ENCODE measurements at places on chromosomes 4 and X. TPM values are rescaled to one million over a fixed set of nuclear protein-coding genes. Genes with fewer than 3 reads are reported as not detected.

SNCA gene
- total RNA-seq = 27.3 TPM

TGIF2LX gene
- not detected for total RNA-seq

PRMT9 gene
- 6.9 TPM for total RNA-seq

GRCh38 chrX:53926030-53926429 is 118.2 kb downstream of the PHF8 start:
- DNase-seq = no peak

DSPP gene
- not detected for total RNA-seq

MCF2 gene
- 0.25 TPM for total RNA-seq

NXT2 gene
- 6.9 TPM for total RNA-seq

- no peak for DNase-seq
Observed at GRCh38 chr4:175369087-175369486, 443.0 kb downstream of the GPM6A start.

KCNIP4 gene
- not detected for total RNA-seq

SLC10A7 gene
- total RNA-seq = 14.2 TPM

COQ2 gene
- total RNA-seq = 4.2 TPM

GRCh38 chr4:48255959-48256342 is 13.7 kb downstream of the TEC start:
- no peak for DNase-seq

- DNase-seq = no peak
Observed at GRCh38 chr4:36064117-36064516, 180.2 kb downstream of the ARAP2 start.

DNA sequence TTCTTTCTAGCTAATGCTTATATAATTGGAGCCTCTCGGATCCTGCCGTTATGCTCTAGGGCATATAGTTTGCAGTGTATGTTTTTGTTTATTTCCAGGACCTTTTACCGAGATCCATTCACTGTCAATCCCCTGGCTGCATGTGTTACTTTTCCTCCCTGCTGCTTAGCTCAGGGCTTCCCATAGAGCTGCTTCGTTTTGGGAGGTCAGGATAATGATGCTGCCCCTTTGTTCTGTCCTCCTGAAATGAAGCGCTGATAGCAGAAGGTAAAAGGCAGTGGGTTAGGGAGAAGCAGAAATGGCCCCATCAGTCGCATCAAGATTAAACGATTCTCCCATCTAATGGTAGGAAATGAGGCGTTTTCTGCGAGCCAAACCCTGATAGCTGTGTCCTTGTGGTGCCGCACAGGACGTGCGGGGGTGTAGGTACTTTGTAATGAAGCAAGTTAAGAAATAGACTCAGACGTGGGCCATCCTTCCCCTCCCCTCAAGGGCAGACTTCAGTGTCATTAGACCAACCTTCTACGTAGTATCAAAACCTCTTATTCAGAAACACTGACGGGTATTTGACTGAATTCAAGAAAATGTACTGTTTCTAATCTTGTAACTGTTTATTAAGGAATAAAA is 37.3 kb downstream of the AFF2 start:
- no peak for DNase-seq

- DNase-seq = no peak
Observed at GRCh38 chr4:6520051-6520636, 47.7 kb upstream of the PPP2R2C start.

CSAG3 gene
- total RNA-seq = not detected

DNA sequence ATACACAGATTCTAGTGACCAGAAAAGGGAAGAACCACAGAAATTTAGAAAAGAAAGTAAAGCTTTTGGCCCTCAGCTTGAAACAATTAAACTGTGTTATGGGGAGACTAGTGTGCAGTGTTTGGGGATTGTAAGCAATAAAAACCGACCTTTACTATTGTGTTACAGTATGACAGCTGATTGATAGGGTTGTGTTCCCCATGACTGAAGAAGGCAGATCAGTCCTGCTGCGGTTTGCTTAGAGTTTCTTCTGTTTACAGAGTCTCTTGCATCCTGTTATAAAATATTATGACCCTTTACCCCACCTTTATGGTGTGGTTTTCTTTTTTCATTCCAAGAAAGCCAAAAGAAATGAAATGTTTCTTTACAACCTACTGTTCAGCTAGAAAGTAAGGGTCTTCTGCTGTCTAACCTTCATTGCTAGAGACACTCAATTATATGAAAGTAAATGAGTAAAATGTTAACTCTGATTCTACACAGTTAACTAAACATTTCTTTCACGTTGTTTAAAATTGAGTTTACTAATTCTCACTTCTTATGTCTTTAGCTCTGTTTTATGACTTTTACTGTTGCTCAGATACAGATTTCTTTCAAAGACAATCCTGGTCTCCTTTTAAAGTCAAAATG is 18.1 kb downstream of the CHIC1 start:
- no peak for DNase-seq

DNA sequence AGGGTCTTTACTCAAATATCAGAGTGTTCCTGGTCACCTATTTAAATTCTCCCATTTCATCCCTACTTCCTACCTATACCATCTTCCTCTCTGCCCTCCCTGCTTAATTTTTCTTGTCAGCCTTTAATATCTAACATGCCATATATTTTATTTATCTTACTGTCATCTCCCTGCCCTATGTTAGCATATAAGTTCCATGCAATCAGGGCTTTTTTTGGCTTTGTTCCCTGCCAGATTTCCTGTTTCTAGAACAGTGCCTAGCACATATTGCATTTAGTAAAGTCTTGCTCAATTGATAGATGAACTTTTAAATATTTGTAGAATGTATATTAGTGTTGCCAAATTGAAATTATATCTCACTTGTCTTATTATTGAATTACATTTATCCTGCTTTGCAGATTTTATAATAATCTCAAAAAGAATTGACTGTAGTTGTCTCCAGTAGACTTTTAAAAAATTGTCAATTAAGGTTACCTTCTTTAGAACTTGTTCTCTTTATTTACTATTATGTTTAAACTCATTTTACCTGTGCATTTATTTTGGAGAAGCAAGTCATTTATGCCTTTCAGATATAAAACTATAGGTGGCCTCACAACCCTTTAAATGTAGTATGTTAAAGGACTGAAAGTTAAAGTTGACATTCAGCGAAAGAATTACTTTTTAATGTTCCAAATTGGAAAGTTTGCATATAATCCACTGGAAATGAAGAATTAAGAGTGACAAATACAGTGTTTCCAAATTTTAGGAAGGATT is 108.2 kb upstream of the BMPR1B start:
- DNase-seq = no peak

Data from vagina (tissue), 2 donors.